ENCODE measurements at places on chromosomes 5 and 9.

DNA sequence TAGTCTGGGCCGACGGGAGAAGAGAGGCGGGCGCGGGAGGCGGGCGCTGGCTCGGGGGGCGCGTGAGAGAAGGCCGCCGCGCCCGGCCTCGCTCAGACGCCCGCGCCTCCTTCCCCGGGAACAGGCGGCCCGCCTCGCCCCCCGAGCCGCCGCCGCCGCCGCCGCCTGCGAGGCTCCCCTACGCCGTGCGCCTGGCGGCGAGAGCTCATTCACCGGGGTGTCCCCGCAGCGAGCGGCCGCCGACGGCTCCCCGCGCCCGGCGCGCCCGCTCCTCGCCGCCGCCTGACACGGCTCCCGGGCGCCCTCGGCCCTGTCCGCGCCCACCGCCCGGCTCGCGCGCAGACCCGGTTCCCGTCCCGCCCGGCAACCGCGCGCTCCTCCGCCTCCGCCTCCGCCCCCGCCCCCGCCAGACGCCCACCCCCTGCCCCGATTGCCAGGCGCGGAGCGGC is at the start of gene GNAQ:
Gene GNAQ, minus strand, starts transcription at position 368 of the 449 bp plus-strand sequence. CDS start 576 bp downstream, outside the sequence.
- no peak for DNase-seq

DNA sequence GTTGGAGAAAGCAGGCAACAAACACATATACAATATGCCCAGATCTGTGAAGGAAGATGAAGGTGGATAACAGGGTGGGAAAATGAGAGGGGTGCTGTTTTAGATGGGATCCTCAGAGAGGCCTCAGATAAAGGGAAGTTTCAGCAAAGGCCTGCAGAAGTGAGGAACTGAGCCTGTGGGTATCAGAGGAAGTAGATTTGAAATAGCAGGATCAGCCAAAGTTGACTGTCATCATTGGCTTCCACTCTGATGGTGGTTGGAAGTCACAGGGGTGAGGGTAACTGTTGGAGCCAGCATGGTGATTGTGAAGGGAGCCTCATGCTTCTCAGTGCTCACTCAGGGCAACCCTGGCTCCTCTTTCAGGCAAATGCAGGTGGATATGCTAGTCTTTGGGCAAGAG is 607.2 kb upstream of the CLINT1 start:
- no peak for DNase-seq

GRCh38 chr5:149211566-149211965 is 60.1 kb upstream of the AFAP1L1 start:
- no peak for DNase-seq

DNA sequence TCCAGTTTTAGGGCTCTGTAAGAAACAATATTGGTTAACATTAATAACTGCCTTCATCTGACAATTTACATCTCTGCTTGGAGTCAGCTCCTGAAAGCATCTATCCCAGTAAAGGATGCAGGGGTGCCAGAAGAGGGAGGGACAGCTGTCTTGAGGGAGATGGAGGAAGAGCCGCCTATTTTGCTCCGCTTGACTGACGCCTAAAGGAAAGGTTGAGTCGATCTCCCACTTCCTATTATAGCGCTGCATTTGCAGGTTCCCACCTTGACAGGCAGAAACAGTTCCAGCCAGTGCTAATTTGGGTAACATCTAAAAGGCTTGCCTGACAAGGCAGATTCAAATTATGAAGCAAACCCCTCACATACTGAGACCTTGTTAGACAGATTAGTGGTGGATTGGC is 374.6 kb downstream of the SPATA31D1 start:
- no peak for DNase-seq

GRCh38 chr5:110785356-110785755 is 46.5 kb downstream of the SLC25A46 start:
- no peak for DNase-seq

DNA sequence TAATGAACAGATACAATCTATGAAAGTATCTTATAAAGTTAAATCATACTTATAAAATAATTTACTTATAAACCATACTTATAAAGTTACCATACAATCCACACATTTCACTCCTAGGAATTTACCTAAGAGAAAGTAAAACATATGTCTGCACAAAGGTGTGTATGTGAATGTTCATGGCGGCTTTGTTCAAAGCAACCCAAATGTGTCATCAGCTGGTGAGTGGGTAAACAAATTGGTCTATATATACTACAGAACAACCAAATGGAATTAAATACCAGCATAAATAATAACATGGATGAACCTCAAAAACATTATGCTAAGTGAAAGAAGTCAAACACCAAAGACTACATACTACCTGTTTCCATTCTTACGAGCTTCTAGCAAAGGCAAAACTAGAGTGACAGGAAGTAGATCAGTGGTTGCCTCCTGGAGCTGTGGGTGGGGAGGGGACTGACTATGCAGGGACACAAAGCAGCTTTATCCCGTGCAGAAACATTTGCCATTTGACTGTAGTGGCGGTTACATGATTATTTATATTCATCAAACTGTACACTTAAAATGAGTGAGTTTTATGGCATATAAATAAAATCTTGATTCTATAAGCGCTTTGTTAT is 10.6 kb downstream of the TRAF1 start:
- DNase-seq = peak; percentile 49

DNA sequence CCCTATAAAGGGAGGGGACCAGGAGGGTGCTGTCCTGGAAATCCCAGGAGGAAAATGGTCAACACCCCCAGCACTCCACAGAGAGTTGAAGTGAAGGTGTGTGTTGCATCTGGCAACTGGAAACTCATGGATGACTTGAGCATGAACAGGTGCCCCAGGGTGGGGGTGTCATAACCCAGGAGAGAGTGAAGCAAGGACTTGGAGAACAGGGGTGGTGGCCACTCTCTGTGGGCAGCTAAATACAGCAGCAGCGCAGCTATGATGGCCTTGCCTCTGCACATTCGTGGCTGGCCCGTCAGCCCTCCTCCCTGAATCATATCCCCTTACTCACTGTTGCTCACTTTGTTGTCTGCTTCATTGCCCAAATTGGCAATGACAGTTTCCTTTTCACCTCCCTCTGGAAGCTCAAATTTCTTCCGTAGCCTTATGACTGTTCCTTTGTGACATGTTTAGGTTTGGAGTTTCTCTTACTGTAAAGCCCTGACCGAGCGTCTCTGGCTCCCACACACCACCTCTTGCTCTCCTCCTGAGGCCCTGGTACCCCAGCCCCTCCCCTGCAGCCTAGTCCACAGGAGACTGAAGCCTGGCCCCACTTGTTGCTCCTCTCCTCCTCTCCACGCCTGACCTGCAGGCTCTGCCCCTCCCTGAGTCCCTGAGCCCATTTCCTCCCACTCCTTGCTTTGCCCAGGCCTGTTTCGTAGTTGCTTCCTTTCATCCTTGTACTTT is 185.8 kb downstream of the CD180 start:
- no peak for DNase-seq

DNA sequence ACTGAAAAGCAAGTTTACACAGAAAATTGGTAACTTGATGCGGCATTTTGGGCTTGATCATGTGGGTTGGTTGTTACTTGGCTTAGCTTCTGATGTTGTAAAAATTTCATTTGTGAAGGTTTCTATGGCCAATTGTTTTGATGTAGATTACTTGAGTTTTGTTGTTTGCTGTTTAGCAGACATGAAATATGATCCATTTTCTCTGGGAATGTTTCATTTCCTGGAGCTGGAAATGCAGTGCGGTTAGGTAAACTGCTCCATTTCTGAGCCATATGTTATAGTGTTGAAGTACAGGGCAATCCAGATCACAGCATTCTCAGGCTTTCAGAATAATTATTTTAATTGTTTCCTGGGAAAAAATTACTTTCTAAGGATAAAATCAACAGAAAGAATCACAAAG is 396.9 kb downstream of the ENC1 start:
- peak; percentile 11 for DNase-seq

DNA sequence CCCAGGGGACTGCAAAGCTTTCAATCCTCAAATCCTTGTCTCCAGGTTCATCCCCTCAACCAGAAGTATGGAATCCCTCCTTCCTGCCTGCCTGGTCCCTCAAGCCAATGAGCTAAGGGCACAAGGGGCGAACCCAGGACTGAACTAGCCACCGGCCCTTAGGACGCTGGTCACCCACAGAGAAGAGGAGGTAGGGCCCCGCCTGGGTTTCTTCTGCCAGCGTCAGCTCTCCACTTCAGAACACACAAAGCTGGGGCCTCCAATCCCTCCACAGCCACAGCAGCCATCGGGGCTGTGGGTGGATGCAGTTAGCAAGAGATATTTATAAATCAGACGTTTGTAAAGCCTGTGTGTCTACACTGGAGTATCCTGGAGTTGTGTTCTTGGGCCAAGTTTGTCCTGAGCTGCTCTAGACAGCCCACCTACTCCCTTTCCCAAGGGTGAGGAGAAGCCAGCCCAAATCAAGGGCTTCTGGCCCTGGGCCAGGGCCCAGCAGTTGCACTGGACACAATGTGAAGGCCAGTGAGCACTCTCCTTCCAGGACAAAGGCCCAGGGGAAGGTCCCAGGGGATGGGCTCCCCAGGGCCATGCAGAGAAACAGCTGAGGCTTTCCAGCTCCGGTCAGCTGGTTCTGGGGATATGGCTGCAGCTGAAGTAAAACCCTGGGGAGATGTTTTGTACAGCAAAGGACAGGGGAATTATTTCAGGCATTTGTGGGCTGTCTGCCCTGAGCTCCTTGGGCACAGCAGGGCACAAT is 18.9 kb downstream of the AMBP start:
- DNase-seq = peak; percentile 39

- DNase-seq = no peak
Observed at GRCh38 chr9:125422853-125423252, 161.2 kb downstream of the GAPVD1 start.

GRCh38 chr9:111040494-111040893 is 2.2 kb upstream of the LPAR1 start:
- DNase-seq = no peak

DNA sequence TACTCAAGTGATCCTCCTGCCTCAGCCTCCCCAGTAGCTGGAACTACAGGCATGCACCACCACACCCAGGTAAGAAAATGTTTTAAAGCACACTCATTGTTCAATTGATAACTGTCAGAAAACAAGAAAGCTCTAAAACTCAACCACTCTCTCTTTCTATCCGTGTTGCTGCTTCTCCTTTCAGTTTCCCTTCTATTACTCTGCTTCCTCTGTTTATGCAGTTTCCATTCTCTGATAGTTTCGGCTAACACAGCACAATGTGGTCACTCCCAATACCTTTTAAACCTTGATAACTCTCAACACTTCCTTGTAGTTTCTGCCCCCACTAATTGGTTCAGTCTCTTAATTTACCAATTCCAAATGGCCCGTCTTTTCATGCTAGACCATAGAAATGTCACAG is 59.2 kb upstream of the NR4A3 start:
- no peak for DNase-seq

DNA sequence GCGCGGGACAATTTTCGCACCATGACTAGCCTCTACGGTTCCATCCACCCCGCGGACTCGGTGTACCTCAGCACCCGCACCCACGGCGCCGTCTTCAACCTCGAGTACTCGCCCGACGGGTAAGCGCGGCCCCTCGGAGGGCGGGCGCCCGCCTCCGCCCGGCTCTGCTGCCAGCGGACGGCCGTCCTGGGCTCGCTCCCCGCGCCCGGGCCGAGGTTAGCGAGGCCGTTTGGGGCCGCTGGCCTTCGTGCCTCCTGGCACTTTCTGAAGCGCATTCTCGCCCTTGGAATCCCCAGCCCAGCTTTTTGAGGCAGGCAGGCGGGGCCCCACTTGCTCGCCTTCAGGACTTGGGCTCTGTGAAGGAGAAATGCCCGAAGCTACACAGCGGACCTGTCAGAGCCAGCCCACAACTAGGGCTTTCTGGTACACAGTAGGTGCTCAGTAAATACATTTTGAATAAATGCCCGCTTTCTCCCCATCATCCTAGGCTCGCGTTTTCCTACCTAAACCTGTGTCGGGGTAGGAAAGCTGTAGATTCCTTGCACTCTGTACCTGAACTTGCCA is 772 bp downstream of the DCAF10 start:
- DNase-seq = peak; percentile 2
